Kidney tubule cell (primary cell): ENCODE measurements at places on chromosomes 2 and 18.

GRCh38 chr18:77157312-77157711, 24.7 kb upstream of the MBP start:
- DNase-seq: no peak

GRCh38 chr2:203437511-203437910, 97.6 kb downstream of the RAPH1 start:
- no peak for DNase-seq

GRCh38 chr2:218074031-218074430, 5.0 kb downstream of the RUFY4 start:
- DNase-seq: peak; percentile 69

DNA sequence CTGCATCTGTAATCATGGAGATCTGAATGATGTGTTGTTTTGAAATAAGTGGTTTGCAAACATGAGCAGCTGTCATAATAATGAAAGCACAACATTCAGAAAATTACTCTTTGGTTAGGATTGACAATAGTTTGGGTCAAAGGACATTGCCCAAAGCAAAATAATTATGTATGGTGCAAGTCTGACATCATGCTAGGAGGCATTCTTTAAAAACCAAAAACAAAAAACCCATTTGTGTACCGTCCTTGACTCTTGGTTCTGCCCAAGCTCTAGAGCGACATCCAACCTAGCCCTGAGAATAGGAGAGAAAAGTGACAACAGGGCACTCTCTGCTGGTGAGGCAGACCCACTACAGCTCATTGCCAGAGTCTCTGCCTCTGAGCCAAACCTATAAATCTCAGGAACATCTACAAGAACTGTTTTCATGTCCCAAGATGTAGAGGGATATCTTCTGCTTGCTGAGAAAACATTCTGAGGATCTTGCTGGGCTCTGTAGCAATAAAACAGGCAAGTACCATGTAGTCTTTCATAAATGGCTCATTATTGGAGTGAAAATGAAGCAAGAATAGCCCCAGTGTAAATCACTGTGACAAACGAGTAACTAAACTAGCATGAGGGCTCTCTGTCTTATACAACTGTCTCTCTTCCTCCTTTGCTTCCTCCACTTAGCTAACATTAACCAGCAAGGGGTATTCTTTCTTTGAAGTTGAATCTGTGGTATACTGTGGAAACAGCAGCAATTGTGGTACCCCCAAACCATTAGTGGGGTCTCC, 266.8 kb upstream of the CXCR4 start:
- DNase-seq: peak; percentile 35
